Natural killer cell (primary cell): ENCODE measurements at places on chromosomes 5 and 9. TPM values are rescaled to one million over a fixed set of nuclear protein-coding genes. Genes with fewer than 3 reads are reported as not detected.

DNA sequence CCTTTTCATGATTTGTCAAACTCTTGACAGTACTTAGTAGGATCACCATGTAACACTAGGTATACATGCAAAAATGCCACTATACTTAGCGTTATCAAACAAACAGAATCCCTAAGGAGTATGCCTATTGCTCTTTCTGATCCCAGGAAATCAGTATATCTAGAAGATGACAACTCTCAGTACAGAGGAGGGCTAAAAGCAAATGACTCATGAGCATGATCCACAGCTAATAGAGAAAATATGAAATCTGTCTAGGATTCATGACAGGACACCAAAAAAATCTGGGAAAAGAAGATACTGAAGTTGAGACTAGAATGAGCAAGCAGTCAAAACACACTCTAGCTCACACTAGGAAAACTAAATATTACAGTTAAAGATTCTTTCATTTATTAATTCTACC is 89.2 kb downstream of the RAPGEF6 start:
- DNase-seq = no peak

PCDHGB3 gene
- 0.52 TPM for total RNA-seq

- DNase-seq = no peak
These were observed 95.5 kb downstream of the CAMSAP1 start for GRCh38 chr9:135811801-135812200.

GRCh38 chr5:133402775-133403174 is 209.6 kb downstream of the FSTL4 start:
- DNase-seq = no peak

GRCh38 chr9:122201641-122202040 is 27.1 kb downstream of the LHX6 start:
- no peak for DNase-seq

DNA sequence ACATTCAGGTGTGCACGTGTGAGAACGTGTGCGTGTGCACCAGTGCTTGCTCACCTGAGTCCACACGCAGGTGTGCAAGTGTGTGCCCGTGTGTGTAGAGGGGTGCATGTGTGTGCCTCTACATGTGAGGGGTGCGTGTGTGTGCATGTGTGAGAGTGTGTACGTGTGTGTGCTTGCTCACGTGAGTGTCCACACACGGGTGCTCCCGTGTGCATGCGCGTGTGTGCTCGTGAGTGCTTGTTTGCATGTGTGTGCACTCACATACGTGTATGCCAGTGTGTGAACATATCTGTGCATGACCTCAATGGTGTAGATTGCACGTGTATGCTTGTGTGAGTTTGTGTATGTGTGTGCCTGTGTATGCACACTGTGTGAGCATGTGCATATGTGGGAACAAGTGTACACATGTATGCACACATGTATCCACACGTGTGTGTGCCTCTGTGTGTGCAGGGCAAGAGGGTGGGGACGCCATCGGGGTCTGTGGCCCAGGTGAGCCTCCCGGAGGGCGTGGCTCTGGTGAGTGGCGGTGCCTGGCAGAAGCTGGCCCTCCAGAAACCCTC is 40.6 kb upstream of the NOTCH1 start:
- DNase-seq = no peak

LVRN gene
- total RNA-seq = not detected

GRCh38 chr5:154732212-154732611 is 23.0 kb upstream of the LARP1 start:
- DNase-seq = no peak
